Activated naive CD8-positive, alpha-beta T cell treated with anti-CD3 and anti-CD28 coated beads, Interleukin-2, amount 50 U/mL, for 16 hours (primary cell): ENCODE measurements at places on chromosomes 7 and 10.

DNA sequence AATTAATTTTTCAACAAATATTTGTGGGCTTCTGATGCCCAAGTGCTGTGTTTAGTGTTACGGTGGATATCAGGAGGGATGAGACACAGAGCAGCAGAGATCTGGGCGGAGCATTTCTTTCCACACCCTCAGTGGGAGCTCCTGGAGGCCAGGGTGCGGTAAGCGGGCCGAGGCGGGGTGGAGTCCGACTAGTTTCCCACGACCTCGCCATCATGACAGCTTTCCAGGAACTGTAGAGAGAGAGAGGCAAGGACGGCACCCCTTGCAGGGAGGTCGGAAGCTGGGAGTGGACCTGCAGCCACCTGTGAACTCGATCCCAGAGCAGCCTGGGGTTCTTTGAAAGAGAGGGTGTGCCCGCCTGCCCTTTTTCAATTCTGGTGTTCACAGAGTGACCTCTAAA lies 128.2 kb downstream of the ACTR3B start:
- no peak for DNase-seq

DNA sequence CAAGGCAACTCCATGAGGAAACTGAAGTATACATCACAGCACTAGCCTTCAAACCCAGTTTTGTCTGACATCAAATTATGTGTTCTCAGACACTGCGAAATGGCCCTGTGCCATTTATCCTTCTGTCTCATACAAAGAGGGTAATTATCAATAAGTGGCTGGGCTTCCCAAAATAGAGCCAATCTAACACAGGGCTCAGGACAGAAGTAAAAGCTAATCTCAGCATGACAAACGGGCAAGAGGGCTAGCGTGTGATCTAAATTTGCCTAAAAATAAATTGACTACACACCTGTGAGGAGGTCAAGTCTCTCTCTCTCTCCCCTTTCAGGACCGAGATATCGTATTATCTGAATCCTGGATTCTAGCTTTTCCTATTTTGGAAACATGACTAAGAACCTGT lies 67.2 kb downstream of the DGKB start:
- DNase-seq, result no peak

DNA sequence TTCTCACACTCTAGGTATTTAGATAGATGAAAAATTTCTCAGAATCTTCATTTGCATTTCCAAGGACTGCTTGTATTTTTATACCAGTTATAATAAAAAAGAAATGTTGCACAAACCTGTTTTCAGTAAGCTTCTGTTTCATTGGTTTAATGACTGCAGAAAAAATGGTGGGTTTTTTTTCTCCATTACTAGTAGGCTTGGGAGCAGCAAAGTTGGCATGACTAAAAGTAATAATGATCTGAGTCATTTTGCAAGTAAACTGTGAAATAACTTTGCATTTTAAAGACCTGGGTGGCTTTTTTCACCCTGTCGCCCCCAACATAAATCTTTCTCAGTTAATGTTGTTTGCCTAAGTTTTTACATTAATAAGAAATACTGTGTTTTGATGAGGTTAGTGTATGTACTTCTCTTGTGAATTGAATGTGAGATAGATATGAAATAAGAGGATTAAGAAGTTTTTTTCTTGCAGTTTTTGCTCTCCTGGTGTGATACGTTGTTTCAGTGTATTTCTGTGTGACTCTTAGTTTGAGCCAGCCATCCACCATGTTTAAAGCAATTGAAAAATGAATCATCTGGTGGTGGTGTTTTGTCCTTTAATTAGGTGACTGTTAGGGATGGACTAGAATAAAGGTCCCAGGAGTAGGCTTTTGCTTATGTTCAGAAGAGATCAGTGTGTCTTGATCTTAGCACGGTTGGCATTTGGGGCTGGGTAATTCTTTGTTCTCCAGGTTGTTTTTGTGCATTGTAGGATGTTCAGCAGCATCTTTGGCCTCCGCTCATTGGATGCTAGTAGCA lies 1.8 kb downstream of the GNAI1 start:
- no peak for DNase-seq

DNA sequence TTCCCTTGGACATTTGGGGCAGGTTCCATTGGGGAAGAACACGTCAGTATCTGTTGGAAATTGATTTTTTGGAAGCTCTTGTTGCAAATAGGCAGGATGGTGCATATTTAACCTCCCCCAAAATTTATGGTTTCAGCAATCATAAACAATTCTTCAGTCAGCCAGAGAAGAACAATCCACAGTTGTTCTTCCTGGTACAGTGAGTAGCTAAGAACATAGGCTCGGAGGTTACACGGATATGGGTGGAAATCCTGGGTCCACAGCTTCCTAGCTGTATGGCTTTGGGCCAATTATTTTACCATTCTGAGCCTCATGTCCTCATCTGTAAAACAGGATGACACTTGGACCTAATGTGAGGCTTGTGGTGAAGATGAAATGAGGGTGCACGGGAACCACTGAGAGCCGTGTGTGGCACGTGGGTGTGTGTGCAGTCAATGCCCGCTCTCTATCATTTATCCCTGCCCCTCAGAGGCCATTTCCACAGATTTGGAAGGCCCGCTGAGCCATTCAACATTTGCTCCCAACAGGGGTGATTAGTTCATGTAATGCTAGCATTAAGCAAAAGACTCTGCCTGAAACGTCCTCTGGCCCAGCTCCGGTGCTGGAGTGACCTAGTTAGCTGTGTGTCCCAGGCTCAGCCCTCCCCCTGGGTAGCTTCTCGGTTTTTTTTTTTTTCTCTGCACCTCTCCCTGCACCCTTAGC lies 9.7 kb downstream of the CAMK1D start:
- no peak for DNase-seq

DNA sequence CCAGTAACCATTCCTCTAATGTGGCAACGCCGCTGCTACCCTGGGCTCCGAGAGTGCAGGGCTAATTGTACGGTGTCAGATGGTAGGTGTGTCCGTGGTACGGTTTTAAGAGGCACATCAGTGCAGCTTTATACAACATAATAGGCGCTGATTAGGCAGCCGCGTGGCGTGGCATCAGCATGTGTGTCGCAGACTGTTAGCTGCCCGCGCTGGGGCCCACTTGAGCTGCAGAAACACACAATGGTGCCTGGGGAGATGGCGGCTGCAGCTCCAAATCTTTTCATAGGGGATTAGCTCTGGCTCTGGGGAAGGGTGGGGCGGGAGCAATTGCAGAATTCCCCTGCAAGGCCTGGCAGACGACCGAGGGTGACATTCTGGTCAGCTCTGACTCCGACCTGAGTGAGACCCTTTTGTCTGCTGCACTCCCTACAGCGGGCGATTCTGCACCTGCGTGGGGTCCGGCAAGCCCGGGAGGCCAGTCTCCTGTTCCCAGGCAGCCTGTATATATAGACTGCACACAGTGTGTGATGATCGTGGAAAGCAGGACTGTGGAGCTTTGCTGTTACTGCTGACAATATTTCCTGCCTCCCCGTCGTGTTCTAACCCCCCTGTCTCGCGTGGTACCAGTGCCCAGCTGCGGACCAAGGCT lies 722.7 kb upstream of the CELF2 start:
- DNase-seq, result no peak

GRCh38 chr7:41103331-41103730 lies 599.6 kb downstream of the INHBA start:
- DNase-seq, result no peak

DNA sequence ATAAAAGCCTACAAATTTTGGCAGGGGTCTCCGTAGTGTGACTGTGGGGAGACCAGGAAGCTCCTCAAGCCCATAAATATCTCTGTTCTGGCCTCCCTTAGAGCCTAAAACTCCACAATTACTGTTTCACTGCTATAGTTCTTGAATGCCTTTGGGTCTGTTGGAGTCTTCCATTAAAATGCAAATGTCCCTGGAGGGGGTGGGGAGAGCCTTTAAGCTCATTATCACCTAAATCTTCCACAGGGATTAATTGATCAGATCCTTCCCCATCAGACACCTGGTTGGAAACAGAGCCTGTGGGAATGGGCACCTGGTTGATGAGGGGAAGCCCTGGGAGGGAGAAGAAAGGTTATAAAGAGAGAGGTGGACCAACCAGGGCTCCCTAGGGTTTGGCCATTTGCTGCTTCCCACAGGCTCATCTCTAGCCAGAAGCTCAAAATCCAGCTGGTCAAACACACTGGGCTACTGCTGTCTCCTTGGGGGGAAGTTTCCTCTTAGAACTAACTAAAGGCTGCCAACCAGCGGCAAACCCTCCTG lies 718.2 kb downstream of the LRMDA start:
- DNase-seq, result no peak

DNA sequence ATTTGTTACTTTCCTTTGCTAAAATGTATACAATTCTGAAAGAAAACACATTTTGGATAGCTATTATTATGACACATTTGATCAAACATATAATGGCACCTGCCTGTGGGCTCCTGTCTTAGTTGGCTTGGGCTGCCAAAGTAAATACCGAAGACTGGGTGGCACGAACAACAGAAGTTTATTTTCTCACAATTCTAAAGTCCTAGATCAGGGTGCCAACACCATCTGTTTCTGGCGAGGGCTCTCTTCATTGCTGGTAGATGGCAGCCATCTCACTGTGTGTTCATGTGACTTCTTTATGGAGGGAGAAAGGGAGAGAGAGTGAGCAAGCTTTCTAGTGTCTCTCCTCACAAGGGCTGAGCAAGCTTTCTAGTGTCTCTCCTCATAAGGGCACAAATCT lies 195.8 kb upstream of the FAM3C start:
- DNase-seq, result no peak

DNA sequence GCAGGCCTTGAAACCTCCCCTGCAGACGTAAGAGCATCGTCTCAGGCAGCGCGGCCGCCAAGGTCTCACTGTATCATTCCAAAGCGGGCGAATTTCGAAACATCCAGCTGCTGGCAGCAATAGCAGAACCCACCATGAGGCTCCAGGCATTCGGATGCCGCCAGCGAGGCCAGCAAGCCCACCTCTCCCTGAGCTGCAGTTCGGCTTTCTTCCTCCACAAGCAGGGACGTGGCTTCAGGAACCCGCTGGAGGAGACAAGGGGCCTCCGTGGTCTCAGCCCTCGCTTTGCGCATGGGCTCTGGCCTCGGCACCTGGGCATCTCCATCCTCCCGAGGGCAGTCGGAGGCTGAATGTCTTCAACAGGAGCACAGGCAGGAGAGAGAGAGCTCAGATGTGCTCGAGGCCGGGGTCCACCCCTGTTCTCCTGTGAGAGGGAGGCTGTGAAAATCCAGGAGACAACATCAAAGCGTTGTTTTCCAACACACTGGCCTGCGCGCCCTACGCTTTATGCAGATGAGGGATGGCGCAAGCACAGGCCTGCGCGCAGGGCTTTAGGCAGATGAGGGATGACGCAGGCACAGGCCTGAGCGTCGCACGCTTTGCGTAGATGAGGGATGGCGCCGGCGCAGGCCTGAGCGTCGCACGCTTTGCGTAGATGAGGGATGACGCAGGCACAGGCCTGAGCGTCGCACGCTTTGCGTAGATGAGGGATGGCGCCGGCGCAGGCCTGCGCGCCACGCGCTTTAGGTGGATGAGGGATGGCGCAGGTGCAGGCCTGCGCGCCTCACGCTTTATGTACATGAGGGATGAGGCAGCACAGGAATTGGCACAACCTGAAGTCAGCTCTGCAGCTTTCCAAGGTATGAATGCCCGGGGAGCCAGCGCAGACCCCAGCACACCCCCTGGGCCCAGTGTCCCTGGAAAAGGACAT lies 103.2 kb downstream of the WDR37 start:
- DNase-seq, result no peak

DNA sequence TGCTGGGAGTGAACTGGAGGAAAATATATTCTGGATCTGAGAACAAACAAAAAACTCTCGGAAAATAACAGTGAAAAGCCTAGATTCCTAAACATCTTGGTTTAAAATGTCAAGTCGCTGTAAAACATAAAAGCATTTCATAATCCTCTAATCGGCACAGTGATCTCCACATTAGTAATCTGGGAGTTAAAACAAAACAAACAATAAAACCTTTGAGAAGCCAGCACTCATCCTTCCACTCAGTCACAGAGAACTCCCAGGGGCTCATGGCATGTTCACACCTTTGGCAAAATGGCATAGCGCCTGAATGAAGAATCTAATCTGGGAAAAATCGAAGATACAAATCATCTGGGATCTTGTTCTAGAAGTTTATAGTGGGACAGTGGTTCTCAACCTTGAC lies 24.1 kb upstream of the HPS1 start:
- DNase-seq, result no peak
